ENCODE measurements at places on chromosomes 12 and 14. TPM values are rescaled to one million over a fixed set of nuclear protein-coding genes. Genes with fewer than 3 reads are reported as not detected.

DNA sequence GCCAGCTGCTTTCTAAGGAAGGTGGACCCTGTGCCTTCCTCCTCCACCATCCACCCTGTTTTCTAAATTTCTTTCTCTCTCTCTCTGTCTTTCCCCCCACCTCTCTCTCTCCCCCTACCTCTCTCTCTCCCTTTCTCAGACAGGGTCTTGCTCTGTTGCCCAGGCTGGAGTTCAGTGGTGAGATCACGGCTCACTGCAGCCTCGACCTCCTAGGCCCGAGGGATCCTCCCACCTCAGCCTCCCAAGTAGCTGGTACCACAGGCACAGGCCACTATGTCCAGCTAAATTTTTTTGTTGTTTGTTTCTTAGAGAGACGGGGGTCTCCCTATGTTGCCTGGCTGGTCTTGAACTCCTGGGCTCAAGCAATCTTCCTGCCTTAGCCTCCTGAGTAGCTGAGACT is 59.8 kb upstream of the STON2 start:
- H3K36me3 ChIP-seq = no peaks in the 10 kb centered on the region
- no peak overlapping the region for H3K27ac ChIP-seq
- DNase-seq = no peak
- no peaks in the 10 kb centered on the region for H3K27me3 ChIP-seq
- H3K4me3 ChIP-seq = no peak overlapping the region

GRCh38 chr14:28142400-28143015 is 624.1 kb upstream of the FOXG1 start:
- H3K4me3 ChIP-seq = no peak overlapping the region
- no peaks in the 10 kb centered on the region for H3K27me3 ChIP-seq

DNA sequence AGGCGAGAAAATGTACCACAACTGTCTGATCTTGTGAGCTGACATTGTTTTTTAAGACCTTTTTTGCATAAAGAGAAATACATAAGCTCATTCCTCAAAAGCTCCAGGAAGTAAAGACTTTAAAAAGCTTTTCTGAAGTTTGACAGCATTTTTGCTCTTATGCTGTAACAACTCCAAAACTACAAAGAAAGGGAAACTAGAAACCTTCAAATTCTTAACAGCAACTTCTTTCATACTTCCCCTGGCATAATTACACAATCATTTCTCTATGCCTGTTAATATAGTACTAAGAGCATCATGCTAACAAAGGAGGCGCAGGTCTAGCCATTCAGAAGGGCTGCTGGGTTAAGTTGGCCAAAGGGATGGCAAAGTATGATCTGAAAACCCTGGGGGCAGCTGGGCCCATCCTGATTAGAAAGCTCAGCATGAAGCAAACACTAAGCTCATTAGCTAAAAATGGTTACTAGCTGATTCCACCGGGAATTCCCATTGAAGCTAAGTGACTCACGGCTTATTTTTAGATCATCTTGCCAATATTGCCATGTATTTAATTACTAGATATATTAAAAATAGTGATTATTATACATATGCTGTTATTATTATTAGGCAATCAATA is 26.1 kb upstream of the ANP32D start:
- H3K27me3 ChIP-seq = peaks cover 6% of the 10 kb centered on the region
- H3K36me3 ChIP-seq = no peaks in the 10 kb centered on the region
- no peaks in the 10 kb centered on the region for H3K4me1 ChIP-seq
- DNase-seq = no peak
- no peak overlapping the region for H3K27ac ChIP-seq

DNA sequence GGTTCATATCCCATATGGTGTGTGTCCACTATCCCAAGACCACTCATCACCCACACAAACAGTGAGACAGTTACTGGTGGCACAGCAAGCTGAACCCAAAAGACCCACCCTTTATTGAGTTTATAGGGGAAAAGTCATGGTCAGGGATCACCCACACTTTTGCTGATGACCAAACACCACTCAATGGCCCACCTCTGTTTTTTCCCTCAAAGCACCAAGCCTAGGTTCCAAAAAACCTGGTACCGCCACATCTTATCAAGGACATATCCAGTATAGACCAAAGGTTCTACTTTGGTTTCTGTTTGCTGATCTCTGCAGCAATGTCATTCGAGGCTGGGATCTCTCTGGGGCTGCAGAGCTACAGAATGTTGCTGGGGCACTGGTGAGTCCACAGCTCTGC is 19.7 kb upstream of the OR6S1 start:
- DNase-seq = no peak
- H3K27ac ChIP-seq = no peak overlapping the region
- no peaks in the 10 kb centered on the region for H3K36me3 ChIP-seq
- peaks cover 21% of the 10 kb centered on the region for H3K27me3 ChIP-seq
- H3K4me3 ChIP-seq = no peak overlapping the region

- no peak overlapping the region for H3K4me3 ChIP-seq
- no peaks in the 10 kb centered on the region for H3K27me3 ChIP-seq
- no peaks in the 10 kb centered on the region for H3K4me1 ChIP-seq
- no peak for DNase-seq
- no peak overlapping the region for H3K27ac ChIP-seq
Observed at GRCh38 chr12:24698972-24699371, 249.9 kb downstream of the BCAT1 start.

DNA sequence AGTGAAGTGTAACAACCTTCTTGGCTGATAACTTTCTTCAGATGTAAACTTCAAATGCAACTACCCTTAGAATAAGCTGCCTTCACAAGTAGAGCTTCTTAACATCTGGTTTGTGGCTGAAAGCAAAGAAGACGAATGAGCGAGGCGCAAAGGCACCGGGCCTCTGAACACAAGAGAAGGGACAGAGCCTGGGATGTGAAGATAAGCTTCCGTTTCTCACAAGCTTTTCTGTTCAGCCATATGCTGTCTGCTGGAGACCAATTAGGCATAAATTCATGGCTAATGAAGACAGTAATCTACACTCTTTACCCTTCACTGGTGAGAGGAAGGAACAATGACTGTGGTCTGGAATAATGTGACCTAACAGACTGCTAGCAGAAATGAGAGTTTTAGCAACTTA is 195.2 kb downstream of the ATXN7L3B start:
- H3K36me3 ChIP-seq = no peaks in the 10 kb centered on the region
- no peaks in the 10 kb centered on the region for H3K27me3 ChIP-seq
- no peaks in the 10 kb centered on the region for H3K4me1 ChIP-seq
- DNase-seq = no peak
- H3K27ac ChIP-seq = no peak overlapping the region

DNA sequence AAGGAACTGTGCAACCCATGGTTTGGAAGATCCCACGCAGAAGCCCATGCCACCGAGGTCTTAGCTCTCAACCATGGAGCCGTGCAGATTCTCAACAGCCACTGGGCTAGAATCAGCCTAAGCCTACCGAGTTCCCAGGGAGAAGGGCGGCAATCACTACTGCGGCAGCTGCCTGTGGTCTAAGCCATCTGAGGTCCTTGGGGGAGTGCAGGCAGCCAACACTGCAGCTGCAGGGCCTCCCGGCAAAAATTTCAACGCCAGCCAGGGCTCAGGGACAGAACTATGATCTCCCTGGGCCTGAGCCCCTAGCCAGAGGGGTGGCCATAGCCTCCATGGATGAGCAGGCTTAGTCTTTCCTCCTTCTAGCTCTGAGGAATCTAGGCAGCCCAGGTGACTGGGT is 156.8 kb upstream of the CLEC14A start:
- H3K4me1 ChIP-seq = no peaks in the 10 kb centered on the region
- no peak overlapping the region for H3K27ac ChIP-seq
- DNase-seq = no peak
- no peak overlapping the region for H3K4me3 ChIP-seq
- H3K27me3 ChIP-seq = no peaks in the 10 kb centered on the region

DNA sequence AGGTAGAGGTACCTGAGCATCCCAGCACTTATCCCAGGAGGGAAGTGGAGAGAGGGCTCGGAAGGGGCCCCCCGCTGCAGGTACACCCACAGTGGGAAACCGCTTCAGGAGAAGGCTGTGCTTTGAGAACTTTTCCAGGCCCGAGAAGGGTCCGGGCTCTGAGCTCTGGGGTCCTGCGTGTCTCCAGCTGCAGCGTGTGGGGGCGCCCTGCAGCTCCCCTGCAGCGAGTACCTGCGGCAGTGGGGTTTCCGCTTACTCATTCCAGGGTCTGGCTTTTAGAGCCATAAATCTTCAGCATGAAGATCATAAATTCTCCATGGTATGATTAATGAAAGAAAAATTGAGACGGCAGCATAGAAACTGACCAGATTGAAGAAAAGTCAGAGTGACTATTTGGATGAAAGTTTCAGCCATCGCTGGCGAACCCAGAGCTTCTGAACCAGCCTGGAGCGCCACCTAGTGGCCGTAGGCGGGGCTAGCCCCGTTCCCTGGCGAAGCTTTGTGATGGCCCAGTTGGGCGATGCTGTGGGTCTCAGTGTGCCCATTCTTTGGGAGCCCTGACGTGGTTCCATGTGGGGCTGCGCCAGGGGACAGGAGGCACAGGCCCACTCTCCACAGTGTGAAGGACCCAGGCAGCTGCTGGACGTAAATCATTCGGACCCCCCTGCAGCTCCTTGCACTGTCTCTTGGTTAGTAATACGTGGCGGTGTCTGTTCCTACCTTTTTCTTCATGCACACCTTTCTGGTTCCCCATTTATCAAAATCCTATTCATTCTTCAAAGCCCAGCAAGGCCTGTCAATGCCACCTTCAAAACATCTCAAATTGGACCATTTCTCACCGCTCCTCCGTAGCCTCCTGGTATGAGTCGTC is 198.2 kb downstream of the TSPAN9 start:
- no peaks in the 10 kb centered on the region for H3K36me3 ChIP-seq
- no peaks in the 10 kb centered on the region for H3K4me1 ChIP-seq
- no peak overlapping the region for H3K4me3 ChIP-seq

- no peak overlapping the region for H3K27ac ChIP-seq
- H3K36me3 ChIP-seq = no peaks in the 10 kb centered on the region
- no peak for DNase-seq
- no peak overlapping the region for H3K4me3 ChIP-seq
- H3K4me1 ChIP-seq = no peaks in the 10 kb centered on the region
- peaks cover 20% of the 10 kb centered on the region for H3K27me3 ChIP-seq
Observed at GRCh38 chr14:50615552-50615951, 52.6 kb downstream of the SAV1 start.

Gene RNASE4
- 0.73 TPM for total RNA-seq

Gene PPP2R3C
- total RNA-seq = 48.1 TPM

Data from activated T-helper 2 cell treated with anti-CD3 and anti-CD28 coated beads, Interferon-gamma antibody, Interleukin-2, Interleukin-4, amounts not matched to agents 10 μg/mL and 5 μg/mL and 100 μg/mL, durations not matched to agents 14 hours and 24 hours and 36 hours (primary cell).